Common myeloid progenitor, CD34-positive (primary cell): ENCODE measurements at places on chromosomes 3 and 15.

- DNase-seq = no peak
- H3K4me3 ChIP-seq = no peak overlapping the region
- H3K27ac ChIP-seq = no peak overlapping the region
- no peaks in the 10 kb centered on the region for H3K4me1 ChIP-seq
- H3K36me3 ChIP-seq = no peaks in the 10 kb centered on the region
Measured at GRCh38 chr15:62849316-62850106, 193.0 kb upstream of the TPM1 start.

- no peak overlapping the region for H3K4me3 ChIP-seq
- DNase-seq = no peak
- H3K27ac ChIP-seq = no peak overlapping the region
- H3K4me1 ChIP-seq = no peaks in the 10 kb centered on the region
- H3K27me3 ChIP-seq = no peaks in the 10 kb centered on the region
Measured at GRCh38 chr15:59154243-59154642, 49.3 kb downstream of the CCNB2 start.

GRCh38 chr15:60416484-60416883 lies 18.7 kb upstream of the ANXA2 start:
- DNase-seq = no peak
- no peaks in the 10 kb centered on the region for H3K4me1 ChIP-seq
- H3K27ac ChIP-seq = no peak overlapping the region
- H3K36me3 ChIP-seq = peaks cover 5% of the 10 kb centered on the region
- H3K4me3 ChIP-seq = no peak overlapping the region

DNA sequence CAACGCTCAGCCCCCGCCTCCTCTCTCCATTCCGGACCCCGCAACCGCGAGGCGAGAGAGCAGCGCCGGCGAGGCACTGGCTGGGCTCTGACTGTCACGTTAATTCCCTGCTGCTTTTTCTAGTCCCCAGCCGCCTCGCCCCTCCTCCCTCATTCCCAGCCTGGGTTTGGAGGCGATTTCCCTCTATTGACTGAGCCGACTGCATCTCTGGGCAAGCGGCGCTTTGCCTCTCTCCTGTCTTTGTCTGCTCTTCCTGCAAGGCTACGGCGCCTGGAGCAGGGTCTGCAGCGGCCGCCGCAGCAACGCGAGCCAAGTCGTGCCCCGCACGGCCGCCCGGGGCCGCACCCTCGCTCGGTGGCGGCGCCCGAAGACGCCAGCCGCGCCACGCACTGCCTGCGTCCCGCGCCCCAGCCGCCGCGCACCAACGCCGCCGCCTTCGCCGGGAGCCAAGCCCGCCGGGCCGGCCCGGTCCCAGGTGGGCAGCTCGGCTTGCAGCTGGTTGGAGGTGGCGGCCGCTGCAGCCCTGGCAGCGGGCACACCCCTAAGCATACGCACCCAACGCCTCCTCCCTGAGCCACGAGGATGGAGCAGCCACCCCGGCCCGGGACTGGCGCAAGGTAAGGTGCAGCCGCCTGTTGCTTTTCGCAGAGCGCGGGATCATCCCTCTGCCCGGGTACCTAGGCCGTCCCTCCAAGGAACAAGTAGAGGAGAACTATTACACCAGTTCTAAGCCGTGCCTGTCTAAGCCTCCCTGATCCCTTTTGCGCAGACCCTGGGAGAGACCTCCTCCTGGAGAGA lies at the start of gene LRRC3B:
LRRC3B (plus strand) TSS at position 152 of the 798 bp plus-strand sequence. CDS start 86,901 bp downstream, outside the sequence.
- H3K4me3 ChIP-seq = no peak within 1 kb of the TSS
- peaks cover 11% of the 10 kb centered on the region for H3K27me3 ChIP-seq
- H3K4me1 ChIP-seq = peaks cover 5% of the 10 kb centered on the region
- no peaks in the 10 kb centered on the region for H3K36me3 ChIP-seq
- DNase-seq = peak; percentile 5

- H3K27ac ChIP-seq = no peak overlapping the region
- H3K4me3 ChIP-seq = no peak overlapping the region
- peaks cover 35% of the 10 kb centered on the region for H3K36me3 ChIP-seq
- no peak for DNase-seq
- peaks cover 10% of the 10 kb centered on the region for H3K4me1 ChIP-seq
Measured at GRCh38 chr3:52117537-52117936, 36.7 kb downstream of the POC1A start.

GRCh38 chr3:139342054-139342453 lies 1.8 kb upstream of the MRPS22 start:
- H3K4me1 ChIP-seq = peaks cover 16% of the 10 kb centered on the region
- H3K36me3 ChIP-seq = peaks cover 5% of the 10 kb centered on the region
- no peak for DNase-seq
- no peak overlapping the region for H3K4me3 ChIP-seq
- no peak overlapping the region for H3K27ac ChIP-seq

- H3K4me3 ChIP-seq = no peak overlapping the region
- H3K4me1 ChIP-seq = no peaks in the 10 kb centered on the region
- DNase-seq = no peak
- H3K36me3 ChIP-seq = no peaks in the 10 kb centered on the region
- H3K27ac ChIP-seq = no peak overlapping the region
Measured at GRCh38 chr15:66938114-66938830, 127.1 kb upstream of the SMAD3 start.

GRCh38 chr3:21059404-21059803 lies 691.6 kb downstream of the ZNF385D start:
- no peaks in the 10 kb centered on the region for H3K36me3 ChIP-seq
- H3K27me3 ChIP-seq = no peaks in the 10 kb centered on the region
- H3K4me3 ChIP-seq = no peak overlapping the region
- H3K27ac ChIP-seq = no peak overlapping the region
- no peak for DNase-seq

GRCh38 chr3:133474251-133474801 lies 74.5 kb downstream of the BFSP2 start:
- H3K27me3 ChIP-seq = no peaks in the 10 kb centered on the region
- H3K27ac ChIP-seq = no peak overlapping the region
- H3K36me3 ChIP-seq = no peaks in the 10 kb centered on the region
- peaks cover 2% of the 10 kb centered on the region for H3K4me1 ChIP-seq

- no peaks in the 10 kb centered on the region for H3K4me1 ChIP-seq
- no peaks in the 10 kb centered on the region for H3K36me3 ChIP-seq
- no peaks in the 10 kb centered on the region for H3K27me3 ChIP-seq
- no peak for DNase-seq
- no peak overlapping the region for H3K4me3 ChIP-seq
- H3K27ac ChIP-seq = no peak overlapping the region
Measured at GRCh38 chr3:56291244-56291680, 177.0 kb downstream of the ERC2 start.

- H3K27ac ChIP-seq = no peak overlapping the region
- H3K4me1 ChIP-seq = peaks cover 44% of the 10 kb centered on the region
- DNase-seq = no peak
- no peak overlapping the region for H3K4me3 ChIP-seq
Measured at GRCh38 chr3:50250514-50250913, 14.5 kb downstream of the GNAI2 start.

- H3K36me3 ChIP-seq = no peaks in the 10 kb centered on the region
- H3K4me1 ChIP-seq = peaks cover 11% of the 10 kb centered on the region
- DNase-seq = no peak
- H3K4me3 ChIP-seq = no peak overlapping the region
Measured at GRCh38 chr3:186869253-186870100, 27.0 kb downstream of the ADIPOQ start.

DNA sequence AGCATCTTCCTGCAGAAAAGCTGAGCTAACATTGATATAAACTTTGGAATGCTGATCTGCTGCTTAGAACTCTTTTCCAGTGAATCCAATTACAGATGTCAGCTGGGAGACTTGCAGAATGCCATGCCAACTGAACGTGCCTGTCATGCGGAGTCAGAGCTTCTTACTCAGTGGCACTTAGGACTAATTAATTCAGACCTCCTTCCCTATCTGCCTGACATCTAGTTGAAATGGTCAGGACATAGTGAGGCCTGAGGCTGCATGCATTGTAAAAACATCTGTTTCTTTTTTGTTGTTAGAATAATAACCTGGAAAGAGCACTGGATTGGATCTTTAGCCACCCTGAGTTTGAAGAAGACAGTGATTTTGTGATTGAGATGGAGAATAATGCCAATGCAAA lies 112.6 kb downstream of the USP13 start:
- no peak overlapping the region for H3K27ac ChIP-seq
- H3K36me3 ChIP-seq = peaks cover 31% of the 10 kb centered on the region
- H3K4me3 ChIP-seq = no peak overlapping the region
- no peak for DNase-seq
